ENCODE measurements at places on chromosomes 2 and 18.

GRCh38 chr2:13758412-13758811, 874.1 kb upstream of the LRATD1 start:
- DNase-seq: no peak

DNA sequence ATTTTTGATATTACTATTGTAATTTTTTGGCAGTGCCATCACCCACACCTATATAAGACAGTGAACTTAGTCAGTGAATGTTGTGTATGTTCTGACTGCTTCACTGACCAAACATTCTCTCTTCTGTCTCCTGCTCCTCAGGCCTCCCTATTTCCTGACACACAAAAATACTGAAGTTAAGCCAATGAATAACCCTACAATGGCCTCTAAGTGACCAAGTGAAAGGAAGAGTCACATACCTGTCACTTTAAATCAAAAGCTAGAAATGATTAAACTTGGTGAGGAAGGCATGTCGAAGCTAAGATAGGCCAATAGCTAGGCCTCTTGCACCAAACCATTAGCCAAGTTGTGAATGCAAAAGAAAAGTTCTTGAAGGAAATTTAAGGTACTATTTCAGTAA, 151.9 kb downstream of the RND3 start:
- no peak for DNase-seq

GRCh38 chr18:45670281-45670962, 53.6 kb upstream of the SLC14A1 start:
- DNase-seq: no peak

- DNase-seq: no peak
These were observed 107.5 kb downstream of the SLC8A1 start for GRCh38 chr2:40344364-40344763.

- DNase-seq: no peak
These were observed 103.8 kb upstream of the ST3GAL5 start for GRCh38 chr2:85992611-85993010.

DNA sequence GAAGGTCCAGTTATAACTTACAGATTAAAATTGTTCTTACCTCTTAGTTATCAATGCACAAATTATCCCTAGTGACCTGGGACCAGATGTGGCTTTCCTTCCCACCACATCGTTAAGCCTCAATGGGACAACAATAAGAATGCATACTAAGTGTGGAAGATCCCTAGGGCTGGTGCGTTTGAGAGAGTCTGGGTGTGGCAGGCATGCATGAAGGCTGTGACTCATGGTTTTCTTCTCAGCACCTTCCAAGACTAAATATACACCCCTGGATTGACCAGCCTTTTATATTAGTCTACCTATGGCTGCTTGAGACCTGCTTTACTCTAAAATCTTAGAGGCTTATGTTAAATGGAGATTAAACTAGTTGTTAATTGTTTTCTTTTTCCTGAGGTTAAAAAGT, 261.7 kb upstream of the SLC14A2 start:
- no peak for DNase-seq

DNA sequence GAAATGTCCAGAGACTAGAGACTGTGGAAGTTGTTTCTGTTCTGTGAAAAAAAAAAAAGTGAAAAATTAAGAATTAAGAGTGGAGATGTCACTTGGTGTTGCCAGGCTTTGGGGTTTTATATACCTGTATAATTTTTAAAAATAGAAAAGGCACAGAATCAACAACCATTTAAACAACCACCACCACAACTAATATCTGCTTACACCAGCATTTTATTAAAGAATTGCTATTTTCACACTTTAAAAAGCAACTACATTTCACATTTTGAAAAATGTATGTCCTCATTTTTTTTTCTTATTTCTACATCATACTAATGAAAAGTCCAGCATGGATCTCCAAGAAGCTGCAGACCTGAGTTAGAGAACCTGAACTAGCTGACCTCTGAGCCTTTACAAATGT, 167.5 kb upstream of the DTNA start:
- no peak for DNase-seq

- DNase-seq: peak; percentile 34
These were observed 84.8 kb downstream of the SH3RF3 start for GRCh38 chr2:109213646-109214433.

DNA sequence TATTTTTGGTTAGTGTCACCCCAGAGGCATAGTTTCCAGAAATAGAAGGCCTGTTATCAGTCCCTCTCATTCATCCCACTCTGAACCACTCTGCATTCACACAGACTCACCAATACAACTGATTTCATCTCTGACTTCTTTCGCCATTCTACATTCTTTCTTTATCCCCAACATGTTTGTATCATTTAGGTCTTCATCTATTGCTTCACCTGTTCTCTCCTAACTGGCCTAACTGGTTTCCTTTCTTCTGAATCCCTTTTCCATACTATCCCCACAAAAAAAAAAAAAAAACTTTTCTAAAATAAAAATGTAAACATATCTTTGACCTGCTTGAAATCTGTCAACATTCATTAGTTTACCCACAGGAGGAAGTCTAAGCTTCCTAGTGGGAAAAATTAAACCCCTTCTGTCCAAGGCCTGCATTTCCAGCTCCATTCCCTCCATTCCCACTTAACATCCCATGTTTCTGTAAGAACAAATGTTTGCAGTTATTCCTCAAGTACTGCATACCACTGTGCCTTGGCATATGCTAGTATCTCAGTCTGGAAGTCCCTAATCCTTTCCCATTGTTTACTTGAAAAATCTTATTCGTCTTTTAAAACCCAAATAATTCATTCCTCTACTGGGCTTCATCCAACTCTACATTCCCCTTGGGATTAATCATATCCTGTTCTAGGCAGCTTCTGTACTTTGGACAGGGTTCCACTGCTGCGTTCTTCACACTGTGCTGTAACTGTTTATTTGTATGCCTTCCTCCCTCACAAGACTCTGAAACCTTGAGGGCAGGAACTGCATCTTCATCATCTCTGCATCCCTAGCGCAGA, 68.5 kb downstream of the FIGN start:
- DNase-seq: no peak

GRCh38 chr2:221997100-221997499, 301.7 kb downstream of the PAX3 start:
- DNase-seq: no peak

DNA sequence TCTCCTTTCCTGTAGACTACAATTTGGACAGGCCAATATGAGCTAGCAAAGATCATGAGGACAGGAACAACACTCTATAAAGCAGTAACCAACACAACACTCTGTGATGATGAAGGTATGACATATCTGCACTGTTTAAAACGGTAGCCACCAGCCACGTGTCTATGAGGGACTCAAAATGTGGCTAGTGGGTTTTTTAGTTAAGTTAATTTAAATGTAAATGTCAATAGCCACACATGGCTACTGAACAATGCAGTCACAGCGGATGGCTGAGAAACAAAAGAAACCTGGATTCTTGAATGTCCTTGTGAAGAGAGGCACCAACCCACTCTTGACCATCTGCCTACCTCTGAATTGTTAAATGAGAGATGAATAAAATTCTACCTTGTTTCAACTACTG, 33.9 kb downstream of the FANCL start:
- DNase-seq: no peak

DNA sequence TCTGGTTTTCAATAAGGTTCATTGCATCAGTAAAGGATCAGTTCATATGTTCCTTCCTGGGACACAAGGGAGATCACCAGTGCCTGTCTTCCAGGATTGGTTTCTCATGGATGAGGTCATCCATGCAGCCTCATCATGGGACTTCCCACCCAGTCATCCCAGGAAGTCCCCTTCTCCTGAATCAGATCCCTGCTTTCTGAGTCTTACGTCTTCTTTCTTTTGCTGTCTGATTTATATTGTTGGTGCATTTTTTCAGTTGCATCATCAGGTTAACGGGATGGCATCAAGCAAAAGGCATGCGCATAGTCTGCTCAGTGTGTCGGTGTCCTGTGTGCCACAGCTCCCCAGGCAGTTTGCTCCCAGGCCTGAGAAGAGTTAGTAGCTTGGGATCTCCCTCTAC, 105.9 kb downstream of the SOX11 start:
- DNase-seq: no peak
